ENCODE measurements at places on chromosomes 5 and 9.

DNA sequence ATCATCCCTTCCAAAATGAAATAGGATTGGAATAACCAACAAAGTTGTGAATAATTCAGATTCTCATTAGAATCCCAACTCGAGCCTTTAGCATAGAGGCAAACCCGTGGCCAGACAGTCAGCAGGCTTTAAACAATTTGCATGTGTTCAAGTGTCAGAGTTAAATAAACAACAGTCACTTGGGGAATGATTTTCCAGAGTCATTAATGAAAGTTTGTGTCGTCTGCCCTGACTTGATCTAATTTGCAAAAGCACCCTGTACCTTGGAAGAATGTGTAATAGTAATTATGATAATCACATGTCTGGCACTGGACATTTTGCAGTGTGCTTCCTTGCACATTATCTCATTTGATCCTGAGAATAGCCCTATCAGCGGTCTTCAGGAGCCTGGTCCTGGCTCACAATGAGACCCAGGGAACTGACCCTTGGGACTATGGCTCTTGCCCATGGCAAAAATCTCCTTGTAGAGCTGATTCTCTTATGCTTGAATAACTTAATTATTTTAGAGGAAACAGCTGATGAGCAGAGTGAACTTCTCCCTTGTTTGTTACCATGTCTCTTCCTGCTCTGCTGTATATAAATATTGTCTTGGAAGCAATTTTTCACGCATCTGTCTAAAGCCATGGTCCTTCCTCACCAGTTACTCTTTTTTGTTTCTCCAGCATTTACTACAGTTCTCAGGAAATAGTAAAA is 272.7 kb downstream of the NR3C1 start:
- no peak for DNase-seq

DNA sequence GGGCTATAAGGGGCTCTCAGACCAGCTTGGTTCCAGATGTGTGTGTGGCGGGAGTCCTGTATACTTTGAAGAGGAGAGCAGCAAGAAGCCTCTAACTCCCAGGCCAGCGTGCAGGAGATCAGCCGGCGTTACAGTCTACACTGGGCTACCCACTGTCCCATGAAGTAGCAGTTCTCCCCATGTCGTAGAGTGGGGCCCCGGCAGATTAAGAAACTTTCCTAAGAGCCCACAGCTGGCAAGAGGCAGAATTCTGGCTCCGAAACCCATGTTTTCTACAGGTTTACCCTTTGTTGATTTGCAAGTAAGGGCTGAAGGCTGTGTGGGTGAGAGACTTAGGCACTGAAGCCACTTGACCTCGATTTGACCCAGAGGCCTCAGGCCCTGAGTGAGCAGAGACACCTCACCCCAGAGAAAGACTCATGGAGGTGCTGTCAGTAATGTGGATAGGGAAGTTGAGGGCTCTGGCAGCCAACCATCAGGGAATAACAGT is 881 bp upstream of the B4GALT1 start:
- no peak for DNase-seq

- no peak for DNase-seq
Observed at GRCh38 chr9:98995971-98996504, 52.3 kb downstream of the COL15A1 start.

DNA sequence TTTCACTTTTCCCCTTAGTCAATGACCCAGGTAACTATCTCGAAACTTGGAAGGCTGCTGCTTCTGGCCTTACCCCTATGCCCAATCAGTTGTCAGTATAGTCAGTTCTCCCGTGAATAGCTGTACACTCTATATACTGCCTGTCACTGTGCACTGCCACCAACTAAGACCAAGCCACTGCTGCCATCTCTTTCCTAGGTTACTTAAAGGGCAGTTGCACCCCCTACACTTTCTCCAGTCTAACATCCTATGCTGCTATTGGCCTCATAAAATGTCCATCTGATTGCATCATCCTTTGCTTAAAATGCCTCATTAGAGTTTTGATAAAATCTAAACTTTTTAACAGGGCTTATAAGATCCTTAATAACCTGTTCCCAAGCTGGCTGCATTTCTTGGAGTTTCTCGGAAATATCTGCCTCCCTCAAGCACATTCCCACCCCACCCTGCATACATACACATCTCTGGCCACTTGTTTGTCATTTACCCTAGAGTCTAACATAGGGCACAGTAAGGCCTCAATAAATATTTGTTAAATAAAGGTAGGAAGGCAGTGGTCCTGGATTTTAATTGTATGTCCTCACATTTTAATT is 32.8 kb upstream of the TNFAIP8 start:
- DNase-seq, result no peak

GRCh38 chr9:134988706-134989105 is 71.0 kb upstream of the FCN1 start:
- DNase-seq, result no peak

GRCh38 chr5:145242551-145242950 is 592.6 kb downstream of the PRELID2 start:
- DNase-seq, result no peak

- DNase-seq, result no peak
Observed at GRCh38 chr5:45260292-45260691, 435.9 kb downstream of the HCN1 start.

DNA sequence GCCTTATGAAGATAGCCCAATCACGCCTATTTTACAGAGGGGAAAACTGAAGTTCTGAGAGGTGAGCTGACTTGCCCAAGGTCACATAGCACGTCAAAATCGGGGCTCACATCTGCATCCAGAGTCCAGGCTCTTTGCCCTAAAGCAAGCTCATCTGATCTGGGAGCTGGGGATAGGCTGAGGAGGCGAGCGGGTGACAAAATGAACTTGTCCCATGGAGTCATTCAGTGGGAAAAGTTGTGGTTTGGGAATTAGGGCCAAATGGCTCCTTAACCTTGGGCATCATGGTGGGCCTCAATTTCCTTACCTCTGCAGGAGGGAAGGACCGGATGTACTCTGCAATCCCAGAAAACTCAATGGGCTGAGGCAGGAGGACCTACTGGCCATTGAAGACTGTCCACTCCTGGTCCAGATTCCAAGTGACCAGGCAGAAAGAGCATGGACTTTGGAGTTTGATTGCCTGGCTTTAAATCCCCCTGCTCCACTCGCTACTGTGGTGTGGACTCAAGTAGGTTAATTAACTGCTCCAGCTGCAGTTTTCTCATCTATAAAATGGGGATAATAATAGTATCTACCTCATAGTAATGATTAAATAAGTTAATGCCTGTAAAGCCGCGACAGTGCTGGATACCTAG is 160.4 kb downstream of the RGS3 start:
- DNase-seq, result no peak

DNA sequence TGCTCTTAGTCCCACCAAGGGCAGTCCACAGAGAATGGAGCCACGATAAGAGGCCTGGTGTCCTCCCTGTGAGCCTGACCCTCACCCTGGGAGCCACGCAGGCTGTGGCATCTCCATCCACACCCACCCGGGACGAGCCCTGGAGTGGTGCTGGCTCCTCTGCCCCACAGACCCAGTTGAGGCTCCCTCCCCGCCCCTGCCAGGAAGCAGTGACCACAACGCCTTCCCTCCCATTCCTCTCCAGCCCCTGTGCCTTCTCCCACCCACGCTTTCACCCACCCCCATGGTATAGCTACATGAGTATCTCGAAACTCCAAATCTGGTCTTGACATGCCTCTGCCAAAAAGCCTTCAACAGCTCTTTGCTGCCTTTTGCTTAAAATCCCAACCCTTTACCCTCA is 57.9 kb downstream of the SEMA4D start:
- DNase-seq, result no peak

DNA sequence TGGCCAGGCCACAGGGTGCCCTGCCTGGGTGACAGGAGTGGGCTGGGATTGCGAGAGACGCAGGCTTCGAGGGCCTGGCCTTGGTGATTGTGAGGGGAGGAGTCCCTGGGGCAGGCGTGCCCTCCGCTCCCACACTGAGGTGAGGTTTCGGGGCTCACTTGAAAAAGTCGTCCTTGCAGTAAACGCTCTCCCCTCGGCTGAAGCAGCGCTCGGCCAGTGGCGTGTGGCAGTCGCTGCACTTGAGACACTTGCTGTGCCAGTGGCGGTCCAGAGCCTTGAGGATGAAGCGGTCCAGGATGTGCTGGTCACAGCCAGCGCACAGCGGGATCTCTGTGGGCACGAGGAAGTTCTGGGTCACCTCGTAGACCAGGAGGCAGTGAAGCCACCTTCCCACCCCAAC is 4.5 kb downstream of the LHX3 start:
- no peak for DNase-seq

- no peak for DNase-seq
Observed at GRCh38 chr9:69824499-69825252, 4.1 kb downstream of the CFAP95 start.

DNA sequence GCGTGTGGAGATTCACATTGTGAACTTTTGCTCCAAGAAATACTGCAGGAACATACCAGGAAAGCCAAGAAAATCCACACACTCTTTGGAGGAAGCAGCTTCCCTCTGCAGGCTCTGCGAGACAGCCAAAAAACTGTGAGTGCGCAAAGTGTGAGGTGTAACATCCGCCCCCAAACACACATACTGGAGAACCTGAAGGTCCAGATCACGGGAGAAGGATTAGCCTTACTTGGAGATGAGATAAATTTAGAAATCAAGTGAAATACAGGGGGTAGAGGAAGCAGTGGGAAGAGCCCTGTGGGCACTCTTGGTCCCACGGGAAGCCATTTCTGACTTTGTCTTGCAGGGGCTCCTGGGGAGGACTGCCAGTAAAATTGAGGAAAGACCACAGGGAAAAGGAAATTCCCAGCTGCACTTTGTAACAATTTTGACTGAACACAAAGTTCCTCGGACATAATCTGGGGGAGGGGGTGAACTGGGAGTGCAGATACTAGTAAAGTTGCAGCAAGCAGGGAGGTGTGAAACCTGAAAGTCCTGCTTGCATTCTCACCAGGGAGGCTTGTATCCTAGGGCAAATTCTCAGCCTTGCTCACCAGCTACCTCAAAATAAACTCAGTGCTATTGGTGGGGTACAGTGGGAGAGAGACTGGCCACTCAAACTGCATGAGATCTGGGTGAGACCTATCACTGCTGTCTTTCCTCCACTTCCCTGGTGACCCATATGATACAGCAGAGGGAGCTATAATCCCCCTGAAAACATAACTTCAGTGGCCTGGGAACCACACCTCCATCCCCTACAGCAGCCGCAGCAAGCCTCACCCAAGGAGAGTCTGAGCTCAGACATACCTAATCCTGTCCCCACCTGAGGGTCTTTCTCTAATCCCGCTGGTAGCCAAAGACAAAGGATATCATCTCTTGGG is 109.1 kb downstream of the ALDH1A1 start:
- no peak for DNase-seq

DNA sequence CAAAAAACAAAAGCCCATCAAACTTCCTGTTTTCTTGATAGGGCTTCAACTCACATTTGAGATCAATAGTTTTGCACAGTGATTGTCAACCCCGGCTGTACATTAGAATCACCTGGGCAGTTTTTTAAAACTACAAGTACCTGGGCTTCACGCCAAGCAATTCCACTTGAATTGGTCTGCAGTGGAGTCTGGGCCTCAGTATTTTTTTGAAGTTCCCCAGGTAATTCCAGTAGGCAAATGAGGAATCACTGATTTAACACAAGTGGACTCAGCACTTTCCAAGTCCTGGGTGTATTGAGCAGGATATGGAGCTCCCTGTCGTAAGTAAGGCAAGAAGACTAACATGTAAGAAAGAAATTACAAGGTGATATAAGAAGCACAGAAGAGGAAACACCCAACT is 14.8 kb upstream of the SMIM15 start:
- DNase-seq, result no peak

DNA sequence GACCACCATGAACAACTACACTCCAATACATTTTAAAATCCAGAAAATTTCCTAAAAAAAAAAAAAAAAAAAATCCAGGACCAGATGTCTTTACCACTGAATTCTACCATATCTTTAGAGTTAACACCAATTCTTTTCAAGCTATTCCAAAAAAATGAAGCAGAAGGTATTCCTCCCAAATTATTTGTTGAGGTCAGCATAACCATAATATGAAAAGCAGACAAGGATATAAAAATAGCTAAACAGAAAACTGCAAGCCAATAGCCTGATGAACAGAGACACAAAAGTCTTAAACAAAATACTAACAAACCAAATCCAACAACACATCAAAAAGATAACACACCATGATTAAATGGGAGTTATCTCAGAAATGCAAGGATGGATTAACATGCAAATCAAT is 695.4 kb downstream of the PTPRD start:
- DNase-seq, result no peak

GRCh38 chr9:92185096-92185495 is 69.9 kb upstream of the SPTLC1 start:
- no peak for DNase-seq

GRCh38 chr9:6968271-6968670 is 210.5 kb downstream of the KDM4C start:
- no peak for DNase-seq

- DNase-seq, result no peak
Observed at GRCh38 chr5:34657274-34657921, 1.3 kb downstream of the RAI14 start.

DNA sequence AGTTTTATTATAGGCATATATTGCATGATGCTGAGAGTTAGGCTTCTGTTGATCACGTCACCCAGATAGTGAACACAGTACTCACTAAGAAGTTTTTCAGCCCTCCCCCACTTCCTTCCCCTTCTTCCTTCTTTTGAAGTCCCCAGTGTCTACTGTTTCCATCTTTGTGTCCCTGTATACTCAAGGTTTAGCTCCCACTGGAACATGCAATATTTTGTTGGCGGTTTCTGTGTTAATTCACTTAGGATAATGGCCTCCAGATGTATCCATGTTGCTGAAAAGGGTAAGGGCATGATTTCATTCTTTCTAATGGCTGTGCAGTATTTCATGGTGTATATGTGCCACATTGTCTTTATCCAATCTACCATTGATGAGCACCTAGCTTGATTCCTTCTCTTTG is 764.3 kb downstream of the MTRR start:
- DNase-seq, result no peak

- no peak for DNase-seq
Observed at GRCh38 chr5:68260467-68260866, 44.9 kb downstream of the PIK3R1 start.

DNA sequence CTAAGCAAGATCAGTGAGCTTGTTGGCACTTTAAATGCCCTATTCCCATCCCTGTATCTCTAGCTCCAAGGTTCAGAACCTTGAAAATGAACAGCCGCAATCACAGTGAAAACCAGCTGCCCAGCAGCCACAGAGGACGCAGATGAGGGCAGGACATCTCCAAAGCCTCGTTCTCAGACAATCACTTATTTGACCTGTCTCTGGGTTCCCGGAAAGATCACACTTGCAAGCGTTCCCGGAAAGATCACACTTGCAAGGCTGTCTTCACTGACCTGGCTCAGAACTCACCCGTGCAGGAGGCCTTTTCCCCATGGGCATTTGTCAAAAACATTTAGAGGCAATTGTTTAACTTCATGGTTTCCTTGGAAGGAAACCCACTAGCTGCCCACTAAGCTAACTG is 25.7 kb downstream of the IPPK start:
- DNase-seq, result no peak

- DNase-seq, result peak; percentile 29
Observed at GRCh38 chr9:99222416-99223270, 561 bp downstream of the SEC61B start.

GRCh38 chr5:109656829-109657228 is 32.9 kb upstream of the MAN2A1 start:
- DNase-seq, result peak; percentile 96

GRCh38 chr5:27639005-27639612 is 600.7 kb upstream of the CDH9 start:
- no peak for DNase-seq
